Tibial nerve (tissue), 4 donors: ENCODE measurements at places on chromosomes 11 and 22. TPM values are rescaled to one million over a fixed set of nuclear protein-coding genes. Genes with fewer than 3 reads are reported as not detected.

GRCh38 chr11:74559110-74559933, 33.1 kb upstream of the POLD3 start:
- DNase-seq, result no peak

DNA sequence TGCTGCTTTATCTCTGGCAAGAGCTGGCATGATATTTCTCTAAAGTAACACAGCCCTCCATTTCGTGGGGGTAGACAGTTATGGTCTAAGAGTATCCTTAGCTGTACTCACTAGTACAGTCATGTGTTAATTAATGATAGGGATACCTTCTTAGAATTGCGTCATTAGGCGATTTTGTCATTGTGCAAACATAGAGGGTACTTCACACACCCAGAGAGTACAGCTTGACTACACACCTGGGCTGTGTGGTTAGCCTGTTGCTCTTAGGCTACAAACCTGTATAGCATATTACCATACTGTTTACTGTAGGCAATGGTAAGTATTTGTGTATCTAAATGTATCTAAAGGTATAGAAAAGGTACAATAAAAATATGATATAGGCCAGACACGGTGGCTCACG, 17.0 kb downstream of the XRCC6 start:
- DNase-seq, result no peak

GRCh38 chr11:118819334-118820024, 28.5 kb upstream of the DDX6 start:
- no peak for DNase-seq

CRKL gene
- 57.1 TPM for total RNA-seq

- no peak for DNase-seq
These were observed 360.8 kb upstream of the PITPNB start for GRCh38 chr22:28279888-28280287.
